Right renal cortex interstitium (tissue), 3 donors: ENCODE measurements at places on chromosomes 12 and 14.

GRCh38 chr14:101823511-101824120 is 62.1 kb downstream of the PPP2R5C start:
- DNase-seq, result no peak

- no peak for DNase-seq
Measured at GRCh38 chr12:33310471-33310870, 129.1 kb downstream of the SYT10 start.

DNA sequence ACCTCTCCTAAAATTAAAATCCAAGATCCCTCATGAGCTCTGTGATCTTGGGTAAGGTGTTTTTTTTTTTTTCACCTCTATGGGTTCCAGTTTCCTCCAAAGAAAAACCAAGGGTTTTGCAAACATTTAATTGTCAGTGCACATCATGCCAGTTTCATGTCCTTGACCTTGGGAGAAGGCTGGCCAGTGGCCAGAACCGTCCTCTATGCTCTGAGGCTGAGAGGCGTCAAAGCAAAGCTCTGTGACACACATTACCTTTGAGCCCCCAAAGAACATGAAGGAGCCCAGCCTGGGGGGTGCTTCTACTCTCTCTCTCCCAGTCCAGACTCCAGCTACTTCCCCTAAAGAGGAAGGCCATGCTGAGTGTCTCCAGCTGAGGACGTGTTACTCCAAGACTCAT is 145.5 kb upstream of the TMEM132C start:
- DNase-seq, result no peak

GRCh38 chr14:105418269-105419194 is 1.1 kb upstream of the MTA1 start:
- DNase-seq, result no peak

DNA sequence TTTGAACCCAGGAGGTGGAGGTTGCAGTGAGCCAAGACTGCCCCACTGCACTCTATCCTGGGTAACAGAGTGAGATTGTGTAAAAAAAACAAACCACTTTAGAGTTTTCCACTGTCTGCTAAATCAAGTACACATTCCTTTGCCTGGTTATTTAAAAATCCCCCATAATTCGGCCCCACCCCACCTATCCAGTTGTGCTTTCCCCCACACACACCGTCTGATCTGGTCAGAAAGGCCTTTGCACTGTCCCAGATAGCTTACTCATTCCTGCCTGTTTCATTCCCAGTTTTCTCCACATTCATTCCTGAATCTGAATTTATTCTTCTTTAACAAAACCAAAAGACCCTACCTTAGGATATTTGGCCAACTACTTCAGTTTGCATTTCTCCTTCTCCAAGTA is 29.5 kb downstream of the NINJ2 start:
- no peak for DNase-seq

DNA sequence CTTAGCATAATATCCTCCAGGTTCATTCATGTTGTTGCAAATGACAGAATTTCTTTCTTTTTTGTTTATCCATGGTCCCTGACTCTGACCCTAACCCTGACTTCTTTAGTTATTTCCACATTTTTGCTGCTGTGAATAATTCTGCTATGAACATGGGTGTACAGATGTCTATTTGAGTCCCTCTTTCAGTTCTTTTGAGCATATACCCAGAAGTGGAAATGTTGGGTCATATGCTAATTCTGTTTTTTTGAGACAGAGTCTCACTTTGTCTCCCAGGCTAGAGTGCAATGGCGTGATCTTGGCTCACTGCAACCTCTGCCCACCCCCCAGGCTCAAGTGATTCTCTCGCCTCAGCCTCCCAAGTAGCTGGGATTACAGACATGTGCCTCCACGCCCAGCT is 33.1 kb downstream of the KNTC1 start:
- no peak for DNase-seq

GRCh38 chr14:34021096-34021495 is 70.2 kb upstream of the EGLN3 start:
- DNase-seq, result no peak

DNA sequence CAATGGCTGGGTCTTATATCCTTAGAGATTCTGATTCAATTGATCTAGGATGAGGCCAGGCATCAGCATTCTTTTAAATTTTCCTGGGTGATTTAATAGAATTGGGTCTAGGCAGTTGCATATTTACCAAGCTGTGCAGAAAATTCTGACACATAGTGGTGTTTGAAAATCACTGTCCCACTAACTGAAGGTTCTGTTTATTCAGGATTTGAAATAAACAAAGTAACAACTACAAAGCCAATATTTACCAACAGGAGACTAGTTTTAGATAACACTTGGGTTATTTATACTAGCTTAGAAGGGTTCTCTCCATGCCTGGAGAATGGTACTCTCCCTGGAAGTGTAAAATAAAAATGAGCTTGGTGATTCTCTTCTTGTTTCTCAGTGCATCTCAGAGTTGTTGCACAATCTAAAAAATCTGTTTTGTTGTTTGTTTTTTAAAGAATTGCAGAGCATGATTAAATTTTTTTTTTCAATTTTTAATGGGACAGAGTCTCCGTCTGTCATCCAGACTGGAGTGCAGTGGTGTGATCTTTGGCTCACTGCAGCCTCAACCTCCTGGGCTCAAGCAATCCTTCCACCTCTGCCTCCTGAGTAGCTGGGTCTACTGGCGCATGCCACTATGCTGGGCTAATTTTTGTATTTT is 16.9 kb downstream of the BEST3 start:
- DNase-seq, result no peak

DNA sequence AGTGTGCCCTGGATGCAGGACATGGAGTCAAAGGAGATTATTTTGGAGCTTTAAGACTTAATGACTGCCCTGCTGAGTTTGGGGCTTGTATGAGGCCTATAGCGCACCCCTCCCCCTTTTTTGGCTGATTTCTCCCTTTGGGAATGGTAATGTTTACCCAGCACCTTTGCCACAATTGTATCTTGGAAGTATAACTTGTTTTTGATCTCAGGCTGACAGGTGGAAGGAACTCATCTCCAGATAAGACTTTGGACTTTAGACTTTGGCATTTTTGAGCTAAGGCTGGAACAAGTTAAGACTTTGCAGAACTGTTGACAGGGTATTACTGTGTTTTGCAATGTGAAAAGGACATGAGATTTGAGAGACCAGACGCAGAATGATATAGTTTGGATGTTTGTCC is 110.5 kb downstream of the DERA start:
- DNase-seq, result no peak

DNA sequence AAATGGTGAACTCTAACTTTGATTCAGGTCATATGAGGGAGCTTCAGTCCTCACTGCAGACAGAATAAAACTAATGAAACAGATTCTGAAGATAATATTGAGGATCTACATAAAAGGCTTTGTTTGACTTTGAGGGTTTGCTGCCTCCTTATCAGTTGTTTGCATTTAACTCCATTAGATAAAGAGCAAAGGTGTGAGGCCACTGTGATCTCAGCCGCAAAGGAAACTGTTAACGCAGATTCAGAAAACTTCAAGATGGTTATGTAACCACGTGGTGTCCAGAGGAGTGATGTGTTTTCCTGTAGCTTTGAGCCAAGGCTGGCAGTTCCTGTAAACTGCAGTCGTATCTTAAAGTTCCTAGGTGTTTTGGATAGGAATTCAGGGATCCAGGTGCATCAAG is 67.8 kb downstream of the METTL25 start:
- DNase-seq, result no peak

DNA sequence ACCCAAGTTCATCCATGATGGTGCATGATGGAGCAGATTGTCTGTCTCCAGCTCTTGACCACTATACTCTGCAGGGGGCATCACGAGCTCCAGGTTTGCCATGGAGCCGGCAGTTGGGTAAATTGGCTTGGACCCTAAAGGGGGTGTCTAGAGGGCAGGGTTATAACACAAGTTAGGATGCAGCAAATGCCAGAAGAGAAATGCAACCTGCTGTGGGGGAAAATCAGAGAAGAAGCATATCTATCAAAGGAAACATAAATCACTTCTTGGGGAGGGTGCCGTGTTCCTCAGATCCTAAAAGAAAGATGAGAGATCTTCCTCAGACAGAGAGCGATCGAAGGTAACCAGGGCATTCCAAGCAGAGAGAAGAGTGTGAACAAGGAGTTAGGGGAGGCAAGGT is 334.9 kb downstream of the C12orf75 start:
- no peak for DNase-seq
